ENCODE measurements at places on chromosomes 2 and 18. TPM values are rescaled to one million over a fixed set of nuclear protein-coding genes. Genes with fewer than 3 reads are reported as not detected.

GRCh38 chr2:233489666-233490065, 76.9 kb downstream of the USP40 start:
- DNase-seq: no peak

The C2orf69 gene
- total RNA-seq: 11.2 TPM

The SPC25 gene
- total RNA-seq: 24.0 TPM

DNA sequence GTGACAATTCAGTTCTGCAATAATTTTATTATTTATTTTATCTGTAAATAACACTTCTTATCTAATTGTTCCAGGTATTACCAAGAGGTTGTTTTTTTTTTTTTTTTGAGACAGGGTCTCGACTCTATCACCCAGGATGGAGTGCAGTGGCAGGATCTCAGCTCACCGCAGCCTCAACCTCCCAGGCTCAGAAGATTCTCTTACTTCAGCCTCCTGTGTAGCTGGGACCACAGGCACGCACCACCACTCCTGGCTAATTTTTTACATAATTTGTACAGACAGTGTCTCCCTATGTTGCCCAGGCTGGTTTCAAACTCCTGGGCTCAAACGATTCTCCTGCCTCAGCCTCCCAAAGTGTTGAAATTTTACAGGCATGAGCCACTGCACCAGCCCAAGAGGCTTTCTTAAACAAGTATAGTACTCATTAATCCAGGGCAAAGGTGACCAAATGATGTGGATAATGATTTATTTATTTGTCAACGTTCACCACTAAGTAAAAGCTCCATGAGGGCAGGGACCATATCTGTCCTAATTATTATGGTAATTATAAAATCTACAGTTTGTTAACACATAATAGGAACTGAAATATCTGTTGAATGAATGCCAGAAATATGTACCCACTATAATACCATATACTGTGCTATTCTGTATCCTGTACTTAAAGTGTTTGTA, 12.0 kb downstream of the STK17B start:
- DNase-seq: no peak

- DNase-seq: peak; percentile 18
Measured at GRCh38 chr18:12658426-12659138, 675 bp upstream of the SPIRE1 start.

DNA sequence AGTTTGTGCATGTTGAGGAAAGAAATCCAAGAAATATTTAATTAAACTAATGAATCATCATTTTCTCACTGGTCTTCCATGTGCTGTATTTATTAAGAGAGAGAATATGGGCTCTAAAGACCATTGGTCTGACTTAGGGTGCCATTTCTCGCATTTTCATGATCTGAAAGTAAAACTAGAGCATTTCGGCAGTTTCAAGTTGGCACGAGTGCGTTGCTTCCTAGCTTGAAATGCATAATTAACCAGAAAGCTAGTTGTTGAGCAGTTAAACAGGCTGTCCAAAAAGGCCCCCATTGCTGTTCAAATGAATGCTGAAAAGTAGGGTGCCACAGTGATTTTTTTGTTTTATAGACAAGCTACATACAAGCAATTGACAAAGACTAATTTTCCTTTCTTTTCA, 47.4 kb downstream of the SLC8A1 start:
- DNase-seq: no peak

The DSG4 gene
- total RNA-seq: not detected

The PARD3B gene
- 0.33 TPM for total RNA-seq

- DNase-seq: no peak
Measured at GRCh38 chr18:811892-812375, at the start of gene YES1. TSS of gene YES1 (minus strand) at chr18:812242. CDS start at chr18:756827, 55,415 bp downstream.

- no peak for DNase-seq
Measured at GRCh38 chr18:51323961-51324360, 126.5 kb upstream of the MEX3C start.

The PRKAG3 gene
- total RNA-seq: not detected

- DNase-seq: no peak
Measured at GRCh38 chr2:99836690-99837605, 305.4 kb downstream of the AFF3 start.

DNA sequence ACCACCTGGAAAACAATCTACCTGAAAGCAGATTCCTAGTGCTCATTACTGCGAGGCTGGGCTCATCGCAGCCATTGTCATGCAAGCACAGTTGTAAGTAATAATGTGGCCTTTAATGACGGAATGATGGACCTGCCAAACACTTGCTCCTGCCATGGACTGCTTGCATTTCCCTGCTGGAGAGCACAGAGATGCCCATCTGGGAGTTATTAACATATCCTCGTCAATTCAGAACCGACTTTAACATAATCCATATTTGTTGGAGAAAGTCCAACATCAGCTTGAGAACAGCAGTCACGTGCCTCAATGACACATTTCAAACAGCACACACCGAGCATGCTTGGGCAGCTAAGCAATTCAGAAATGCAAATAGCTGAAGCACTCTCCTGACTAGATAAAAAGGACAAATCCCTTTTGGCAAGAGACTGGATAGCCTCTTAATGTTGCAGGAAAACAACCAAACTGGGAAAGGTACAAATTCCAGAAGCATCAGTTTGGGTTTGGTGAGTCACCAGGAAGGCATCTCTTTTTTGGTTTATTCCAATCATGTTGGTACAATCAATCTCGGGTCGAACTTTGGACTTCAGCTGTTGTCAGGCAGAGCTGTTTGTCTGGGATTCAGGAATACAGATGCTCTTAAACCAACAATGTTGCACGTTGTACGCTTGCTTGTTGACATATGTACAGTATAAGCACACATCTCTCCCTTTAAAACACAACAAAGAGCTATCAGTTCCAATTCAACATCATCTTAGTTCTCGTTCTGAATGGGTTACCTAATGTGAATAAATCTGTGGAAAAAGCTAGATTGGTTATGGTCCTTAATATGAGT, 395.8 kb downstream of the LNPK start:
- no peak for DNase-seq

DNA sequence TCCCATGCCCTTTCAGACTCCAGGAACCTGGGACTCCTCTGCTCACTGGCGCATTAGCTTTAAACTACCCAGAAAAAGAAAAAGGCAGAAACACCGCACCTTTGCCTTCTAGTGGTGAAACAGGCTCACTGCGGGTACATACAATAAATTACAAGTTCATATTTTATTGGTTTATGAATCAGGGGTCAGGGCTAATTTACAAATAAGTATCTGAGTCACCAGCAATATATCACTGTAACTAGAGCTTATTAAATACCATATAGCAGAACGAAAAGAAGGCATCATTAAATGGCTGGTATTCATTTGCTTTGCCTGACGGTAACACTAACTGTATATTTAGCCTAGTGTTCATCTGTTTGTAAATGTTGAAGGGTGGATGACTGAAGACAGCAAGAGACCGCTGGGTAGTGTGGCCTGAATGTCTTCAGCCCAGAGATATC, 26.9 kb upstream of the DTNB start:
- DNase-seq: peak; percentile 34

DNA sequence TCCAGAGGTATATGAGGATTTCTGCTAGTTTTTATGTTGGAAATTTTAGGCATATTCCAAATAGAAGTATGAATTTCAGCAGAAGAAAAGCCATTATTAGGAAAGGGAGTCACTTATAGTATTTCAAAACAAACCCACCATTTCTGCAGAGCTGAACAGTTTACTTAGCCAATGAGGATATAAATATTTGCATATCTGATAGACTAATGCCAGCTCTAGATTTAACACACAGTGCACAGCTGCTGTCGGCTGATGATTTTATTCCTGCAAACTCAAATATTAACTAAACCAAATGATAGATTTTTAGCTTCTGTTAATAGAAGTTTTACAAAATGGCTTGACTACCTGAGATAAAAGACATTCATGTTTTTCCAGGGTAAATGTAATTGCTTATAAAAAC, 375.8 kb upstream of the FANCL start:
- no peak for DNase-seq

- DNase-seq: no peak
Measured at GRCh38 chr2:75506101-75506697, 54.5 kb downstream of the EVA1A start.

Data from naive thymus-derived CD4-positive, alpha-beta T cell (primary cell).